ENCODE measurements at places on chromosomes 16 and 17. TPM values are rescaled to one million over a fixed set of nuclear protein-coding genes. Genes with fewer than 3 reads are reported as not detected.

DNA sequence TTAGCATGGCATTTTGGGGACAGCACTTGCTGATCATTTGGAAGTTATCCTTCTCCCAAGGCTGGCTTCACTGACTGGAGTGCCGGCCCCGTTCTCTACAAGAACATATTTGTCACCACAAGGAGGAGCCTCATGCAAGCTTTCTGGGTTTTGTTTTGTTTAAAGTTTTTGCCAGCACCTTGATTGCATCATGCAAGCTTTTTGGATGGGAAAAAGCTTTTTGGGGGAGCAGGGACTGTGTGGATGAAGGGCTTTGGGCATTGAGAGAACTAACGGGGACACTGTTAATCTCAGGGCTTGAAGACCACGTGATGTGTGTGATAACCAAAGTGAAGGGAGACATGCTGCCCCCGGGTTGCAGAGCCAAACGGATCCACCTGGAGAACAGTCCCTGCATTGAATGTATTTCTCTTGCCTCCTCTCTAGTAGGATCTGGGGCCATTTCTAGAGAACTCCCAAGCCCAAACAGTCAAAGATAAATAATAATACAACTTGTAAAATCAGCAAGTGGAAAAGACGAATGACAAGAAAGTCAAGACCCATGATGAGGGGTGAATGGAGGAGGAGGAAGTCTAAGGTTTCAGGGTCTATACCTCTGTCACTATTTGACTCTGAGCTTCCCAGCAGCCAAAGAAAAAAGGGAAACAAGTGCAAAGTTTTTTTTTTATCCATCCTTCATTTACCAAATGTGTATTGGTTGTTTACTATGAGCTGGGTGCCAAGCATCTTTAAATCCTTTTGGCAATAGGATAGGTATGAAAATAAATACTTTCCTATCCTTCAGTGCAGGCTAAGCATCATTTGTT is 17.2 kb downstream of the TMEM114 start:
- no peak overlapping the region for H3K4me3 ChIP-seq
- no peak overlapping the region for H3K27ac ChIP-seq

DNA sequence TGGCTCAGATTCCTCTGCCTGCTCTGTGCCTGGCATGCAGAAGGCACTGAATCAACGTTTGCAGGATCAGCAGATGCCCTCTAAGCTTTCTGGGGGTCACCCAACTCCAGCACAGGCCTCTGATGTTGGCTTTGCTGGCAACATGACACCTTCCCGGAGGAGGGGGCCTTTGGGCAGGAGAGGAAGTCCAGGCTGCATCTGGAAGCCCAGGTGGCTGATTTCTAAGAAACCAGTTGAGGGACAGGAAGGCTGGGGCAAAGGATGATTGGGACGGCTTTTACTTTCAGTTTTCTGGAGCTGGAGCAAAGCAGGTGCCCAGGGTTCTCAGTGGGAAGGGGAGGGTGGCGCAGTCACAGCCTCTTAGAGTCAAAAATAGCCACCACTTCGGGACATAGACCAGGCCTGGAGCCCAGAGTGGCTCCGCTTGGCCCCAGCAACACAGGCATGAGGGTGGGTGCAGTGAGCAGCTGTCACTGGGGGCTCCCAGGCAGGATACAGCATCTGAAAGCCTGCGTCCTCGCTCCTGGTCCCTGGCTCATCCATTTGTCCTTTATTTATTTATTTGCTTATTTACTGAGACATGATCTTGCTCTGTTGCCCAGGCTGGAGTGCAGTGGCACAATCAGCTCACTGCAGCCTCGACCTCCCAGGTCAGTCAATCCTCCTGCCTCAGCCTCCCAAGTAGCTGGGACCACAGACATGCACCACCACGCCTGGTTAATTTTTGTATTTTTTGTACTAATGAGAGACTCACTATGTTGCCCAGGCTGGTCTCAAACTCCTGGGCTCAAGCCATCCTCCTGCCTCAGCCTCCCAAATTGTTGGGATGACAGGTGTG is 15.1 kb downstream of the SOCS1 start:
- no peak overlapping the region for H3K4me3 ChIP-seq
- H3K27me3 ChIP-seq, result no peaks in the 10 kb centered on the region
- H3K4me1 ChIP-seq, result no peaks in the 10 kb centered on the region
- no peak for DNase-seq
- no peak overlapping the region for H3K27ac ChIP-seq

DNA sequence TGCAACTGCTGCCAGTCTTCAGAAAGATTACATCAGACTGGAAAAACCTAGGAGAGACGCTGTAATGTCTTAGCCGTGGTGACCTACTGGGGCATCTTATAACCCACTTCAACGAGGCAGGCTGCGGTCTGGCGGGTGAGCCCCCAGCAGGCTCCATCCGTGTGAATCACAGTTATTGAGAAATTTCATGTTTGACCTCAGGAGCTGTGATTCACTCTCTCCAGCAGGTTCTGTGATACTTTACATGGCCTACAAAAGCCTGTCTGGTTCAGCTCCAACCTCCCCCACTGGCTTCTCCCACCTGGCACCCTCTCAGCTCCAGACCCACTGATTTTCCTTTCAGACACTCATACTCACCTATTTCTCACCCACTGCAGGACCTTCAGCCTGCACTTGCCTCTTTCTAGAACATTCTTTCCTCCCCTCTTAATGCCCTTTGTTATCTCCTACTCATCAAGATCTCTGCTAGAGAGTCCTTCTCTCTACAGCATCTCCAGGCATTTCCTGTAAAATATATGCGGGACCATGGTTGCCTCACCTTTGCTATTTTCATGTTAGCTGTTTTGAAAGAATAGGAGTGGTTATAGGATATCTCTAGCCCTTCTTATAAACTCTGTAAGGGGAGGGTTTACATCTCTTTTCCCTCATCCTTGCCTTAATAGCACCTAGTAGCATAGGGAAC is 227.9 kb downstream of the MAF start:
- no peak for DNase-seq
- H3K4me3 ChIP-seq, result no peak overlapping the region
- H3K27me3 ChIP-seq, result no peaks in the 10 kb centered on the region
- no peaks in the 10 kb centered on the region for H3K4me1 ChIP-seq

- no peak overlapping the region for H3K4me3 ChIP-seq
- H3K36me3 ChIP-seq, result no peaks in the 10 kb centered on the region
- H3K27me3 ChIP-seq, result no peaks in the 10 kb centered on the region
- H3K27ac ChIP-seq, result no peak overlapping the region
These were observed 54.8 kb downstream of the NLK start for GRCh38 chr17:28097254-28097653.

Gene IL4R
- 106 TPM for total RNA-seq

Gene SCGB1C2
- not detected for total RNA-seq

- no peak for DNase-seq
- no peak overlapping the region for H3K4me3 ChIP-seq
- no peaks in the 10 kb centered on the region for H3K36me3 ChIP-seq
These were observed 9.3 kb downstream of the CCDC102A start for GRCh38 chr16:57527027-57527426.

GRCh38 chr17:27601069-27601974 is 29.7 kb upstream of the LGALS9 start:
- peak; percentile 87 for DNase-seq
- no peaks in the 10 kb centered on the region for H3K36me3 ChIP-seq
- H3K27me3 ChIP-seq, result no peaks in the 10 kb centered on the region
- no peak overlapping the region for H3K27ac ChIP-seq
- peaks cover 14% of the 10 kb centered on the region for H3K4me1 ChIP-seq

DNA sequence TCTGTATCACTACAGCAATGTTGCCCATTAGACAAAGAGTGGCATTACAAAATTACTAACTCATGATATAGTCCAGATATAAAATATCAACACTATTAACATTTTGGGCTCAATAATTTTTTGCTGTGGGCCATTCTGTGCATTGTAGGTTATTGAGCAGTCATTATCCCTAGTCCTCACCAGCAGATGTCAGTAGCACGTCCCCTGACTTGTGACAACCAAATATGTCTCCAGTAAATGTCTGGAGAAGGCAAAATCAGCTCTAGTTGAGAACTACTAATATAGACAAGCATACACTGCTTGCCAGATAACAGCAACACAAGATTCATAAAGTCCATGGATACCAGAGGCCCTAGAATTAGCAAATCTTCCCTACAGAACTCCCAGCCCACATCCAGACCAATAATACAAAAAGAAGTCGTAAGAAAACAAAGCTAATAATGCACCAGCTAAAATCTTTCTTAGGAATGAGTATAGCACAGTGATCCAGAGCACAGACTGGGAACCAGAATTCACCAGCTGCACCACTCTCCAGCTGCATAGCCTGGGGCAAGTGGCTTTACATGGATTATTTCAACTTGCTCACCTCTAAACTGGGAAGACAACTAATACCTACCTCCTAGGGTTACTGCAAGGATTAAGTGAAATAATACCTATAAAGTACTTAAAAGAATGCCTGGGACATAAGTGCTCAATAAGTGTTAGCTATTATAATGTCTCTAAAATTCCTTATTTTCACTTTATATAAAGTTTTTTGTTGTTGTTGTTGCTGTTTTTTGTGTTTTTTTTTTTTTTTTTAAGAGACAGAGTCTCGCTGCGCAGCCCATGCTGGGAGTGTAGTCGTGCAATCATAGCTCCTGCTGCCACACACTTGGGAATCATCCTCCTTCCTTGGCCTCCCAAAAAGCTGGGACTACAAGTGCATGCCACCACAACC is 23.7 kb downstream of the HELZ start:
- no peaks in the 10 kb centered on the region for H3K27me3 ChIP-seq
- no peaks in the 10 kb centered on the region for H3K4me1 ChIP-seq
- H3K36me3 ChIP-seq, result peaks cover 14% of the 10 kb centered on the region
- DNase-seq, result no peak
- no peak overlapping the region for H3K4me3 ChIP-seq

Gene ACSM2A
- total RNA-seq, result not detected

DNA sequence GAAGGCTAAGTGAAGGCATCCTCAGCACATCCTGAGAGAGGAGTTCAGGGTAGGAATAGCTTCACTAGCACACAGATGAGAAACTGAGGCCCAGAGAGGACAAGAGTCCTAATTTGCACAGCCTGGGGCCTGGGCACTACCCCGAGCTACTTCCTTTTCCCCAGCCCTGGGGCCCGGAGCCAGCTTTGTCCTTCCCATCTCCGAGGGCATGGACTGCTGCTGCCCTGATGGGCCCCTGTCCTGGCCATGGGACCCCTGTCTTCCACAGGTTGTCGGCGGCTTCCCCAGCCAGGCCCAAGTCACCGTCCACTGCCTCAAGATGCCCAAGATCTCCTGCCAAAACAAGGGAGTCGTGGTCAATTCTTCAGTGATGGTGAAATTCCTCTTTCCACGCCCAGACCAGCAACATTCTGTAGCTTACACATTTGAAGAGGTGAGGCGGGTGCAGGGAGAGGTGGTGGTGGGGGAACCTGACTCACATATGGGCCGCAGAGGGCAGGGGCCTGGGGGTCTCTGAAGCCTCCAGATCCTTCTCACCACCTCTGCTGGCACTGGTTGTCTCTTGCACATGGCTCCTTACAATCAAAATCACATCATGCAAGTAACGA is 11.4 kb upstream of the NLRC5 start:
- no peaks in the 10 kb centered on the region for H3K4me1 ChIP-seq
- no peaks in the 10 kb centered on the region for H3K36me3 ChIP-seq
- no peak overlapping the region for H3K27ac ChIP-seq
- H3K27me3 ChIP-seq, result no peaks in the 10 kb centered on the region
- DNase-seq, result no peak

DNA sequence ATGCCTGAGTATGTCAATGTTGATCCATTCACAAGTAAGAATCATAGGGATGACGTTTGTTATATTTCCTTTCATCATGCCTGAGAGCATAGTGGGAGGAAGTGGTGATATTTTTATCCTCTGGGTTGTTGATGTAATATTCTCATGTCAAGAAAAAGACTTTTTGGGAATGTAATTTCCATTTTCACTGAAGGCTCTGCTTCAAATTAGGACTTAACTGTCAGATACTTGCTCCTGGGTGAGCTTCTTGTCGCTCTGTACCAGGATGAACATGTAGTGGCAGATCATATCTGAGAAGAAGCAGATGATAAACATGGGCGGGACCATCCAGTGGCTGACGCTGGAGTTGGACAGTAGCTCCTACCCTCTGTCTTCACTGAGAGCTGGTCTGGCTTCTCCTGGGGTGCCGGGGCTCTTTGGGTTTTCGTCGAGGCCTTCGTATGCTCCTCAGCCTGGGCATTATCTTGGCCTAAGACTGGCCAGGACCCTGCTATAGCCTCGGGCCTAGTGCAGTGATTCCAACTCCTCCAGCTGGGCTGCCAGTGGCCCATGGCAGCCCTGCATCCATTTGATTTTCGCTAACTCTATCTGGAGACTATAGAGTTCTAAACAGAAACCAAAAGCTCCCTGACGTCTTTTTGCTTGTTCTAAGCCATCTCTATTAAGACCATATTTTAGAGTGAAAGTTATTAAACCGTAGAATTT is 19.7 kb downstream of the CYB5B start:
- H3K36me3 ChIP-seq, result no peaks in the 10 kb centered on the region
- H3K27ac ChIP-seq, result peak overlapping the region; percentile 84
- no peaks in the 10 kb centered on the region for H3K27me3 ChIP-seq
- H3K4me1 ChIP-seq, result peaks cover 22% of the 10 kb centered on the region
- no peak overlapping the region for H3K4me3 ChIP-seq

Gene CD300H
- not detected for total RNA-seq

Gene TLCD2
- 38.9 TPM for total RNA-seq

Gene SLC13A5
- total RNA-seq, result not detected

Gene TRPV2
- 8.2 TPM for total RNA-seq

Gene PIP4K2B
- 21.6 TPM for total RNA-seq

Gene TLCD3B
- not detected for total RNA-seq

Gene PRR35
- not detected for total RNA-seq

DNA sequence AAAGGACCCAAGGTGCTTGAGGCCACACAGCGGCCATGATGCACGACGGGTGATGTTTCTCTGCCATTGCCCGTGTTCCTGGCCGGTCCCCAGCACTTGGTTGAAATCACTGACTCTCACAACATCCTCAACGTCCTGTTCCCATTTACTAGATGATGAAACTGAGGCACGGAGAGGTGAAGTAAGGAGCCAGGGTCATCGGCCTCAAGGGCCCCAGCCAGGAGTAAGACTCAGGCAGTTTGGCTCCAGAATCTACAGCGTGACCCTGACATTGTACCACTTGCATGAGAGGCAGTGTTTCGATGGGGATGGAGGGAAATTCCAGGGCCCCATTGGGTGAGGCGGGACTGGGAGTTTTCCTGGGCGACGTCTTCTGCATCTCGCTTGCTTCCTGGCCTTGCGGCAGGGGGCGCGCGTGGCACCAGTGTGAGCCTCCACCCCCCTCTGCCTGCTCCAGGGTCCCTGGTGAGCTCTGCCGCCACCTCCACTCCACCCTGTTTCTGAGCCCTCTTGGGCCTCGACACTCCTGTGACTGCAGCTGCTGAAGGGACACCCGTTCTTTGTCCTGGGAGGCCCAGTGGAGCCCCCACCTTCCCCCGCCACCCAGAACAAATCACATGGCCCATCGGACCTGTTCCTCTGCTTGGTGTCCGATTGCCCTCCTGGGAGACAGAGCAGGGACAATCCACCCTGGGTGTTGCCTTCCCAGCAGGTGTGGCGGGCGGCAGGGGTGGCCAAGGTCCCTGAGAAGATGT is 133.0 kb upstream of the GSE1 start:
- no peaks in the 10 kb centered on the region for H3K27me3 ChIP-seq
- H3K4me3 ChIP-seq, result no peak overlapping the region
- DNase-seq, result peak; percentile 75

GRCh38 chr17:48997103-48997826 is at the start of gene IGF2BP1:
Gene IGF2BP1 (plus strand): TSS chr17:48997385. CDS start chr17:48997746, 361 bp downstream.
- peaks cover 100% of the 10 kb centered on the region for H3K27me3 ChIP-seq
- H3K4me1 ChIP-seq, result peaks cover 19% of the 10 kb centered on the region
- no peaks in the 10 kb centered on the region for H3K36me3 ChIP-seq
- DNase-seq, result no peak
- H3K27ac ChIP-seq, result no peak within 1 kb of the TSS

Gene RARA
- total RNA-seq, result 23.5 TPM

Gene CMTM2
- total RNA-seq, result not detected

All from transverse colon (tissue), 4 donors.